ENCODE measurements at places on chromosomes 7 and 10. TPM values are rescaled to one million over a fixed set of nuclear protein-coding genes. Genes with fewer than 3 reads are reported as not detected.

DNA sequence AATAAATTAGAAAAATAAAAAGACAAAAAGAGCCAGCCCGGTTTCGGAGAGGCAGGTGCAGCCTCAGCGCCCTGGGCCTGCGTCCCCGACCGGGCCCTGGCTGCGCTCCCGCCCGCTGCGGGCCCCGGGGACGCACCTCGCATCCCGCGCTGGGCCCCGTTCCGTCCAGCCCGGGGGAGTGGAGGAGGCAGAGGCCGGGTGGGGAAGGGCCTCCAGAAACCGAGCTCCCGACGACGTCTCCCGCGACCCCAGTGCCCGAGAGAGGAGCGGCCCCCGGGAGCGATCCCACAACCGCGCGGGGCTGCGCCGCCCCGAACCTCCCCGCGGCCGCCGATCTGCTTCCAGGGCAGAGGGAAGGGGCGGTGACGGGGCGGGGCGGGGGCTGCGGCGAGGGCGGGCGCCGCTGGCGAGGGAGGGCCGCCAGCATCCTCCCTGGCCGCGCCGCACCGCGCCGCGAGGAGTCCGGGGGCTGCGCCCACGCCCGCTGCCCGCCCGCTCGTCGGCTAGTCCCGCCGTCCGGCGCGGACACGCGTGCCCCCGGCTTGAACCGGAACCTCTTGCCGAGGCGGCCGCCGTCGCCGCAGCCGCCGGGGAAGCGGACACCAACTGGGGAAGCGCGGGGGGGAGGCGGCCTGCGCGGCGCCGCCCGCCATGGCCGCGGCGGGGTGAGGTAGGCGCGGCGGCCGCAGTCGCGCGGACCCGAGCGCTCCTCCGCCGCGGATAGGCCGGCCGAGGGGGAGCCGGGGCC is at the start of gene CCNY:
TSS of gene CCNY (plus strand) at position 426 of the 748 bp plus-strand sequence. CDS start 545 bp downstream, outside the sequence.
- H3K4me1 ChIP-seq: peaks cover 80% of the 10 kb centered on the region
- DNase-seq: peak; percentile 77

MPP7 gene
- 16.3 TPM for total RNA-seq

STEAP1B gene
- total RNA-seq: not detected

GRCh38 chr7:75965617-75966016 is 28.8 kb downstream of the TMEM120A start:
- no peak overlapping the region for H3K27ac ChIP-seq
- no peak overlapping the region for H3K4me3 ChIP-seq
- no peak for DNase-seq
- no peaks in the 10 kb centered on the region for H3K4me1 ChIP-seq
- peaks cover 2% of the 10 kb centered on the region for H3K36me3 ChIP-seq
- no peaks in the 10 kb centered on the region for H3K27me3 ChIP-seq

- no peaks in the 10 kb centered on the region for H3K4me1 ChIP-seq
- no peak for DNase-seq
- H3K36me3 ChIP-seq: no peaks in the 10 kb centered on the region
- H3K27ac ChIP-seq: no peak overlapping the region
- no peaks in the 10 kb centered on the region for H3K27me3 ChIP-seq
Measured at GRCh38 chr7:34406848-34407530, 251.0 kb upstream of the NPSR1 start.

DNA sequence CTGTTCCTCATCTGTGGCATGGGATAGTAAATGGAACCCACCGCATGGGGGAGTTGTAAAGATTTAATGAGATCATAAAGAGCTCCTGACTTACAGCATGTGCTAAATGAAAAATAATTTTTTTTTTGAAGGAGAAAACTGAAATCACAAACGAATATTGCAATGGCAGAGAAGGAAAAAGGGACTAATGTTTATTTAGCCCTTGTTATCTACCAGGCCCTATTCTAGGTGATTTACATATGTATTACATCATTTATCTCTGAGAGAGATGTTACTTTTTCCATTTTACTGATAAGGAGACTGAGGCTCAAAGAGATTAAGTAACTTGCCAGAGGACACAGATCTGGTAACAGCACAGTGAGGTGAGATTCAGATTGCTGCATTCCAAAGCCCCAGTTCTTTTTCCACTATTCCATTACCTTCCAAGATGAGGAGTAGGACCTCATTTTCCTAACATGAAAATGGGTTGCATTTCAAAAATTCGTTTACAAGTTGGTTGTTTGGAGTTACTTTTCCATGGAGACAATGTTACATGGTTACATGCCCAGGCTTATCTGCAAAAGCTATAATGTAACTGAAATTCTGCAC is 28.6 kb downstream of the VCL start:
- H3K4me3 ChIP-seq: no peak overlapping the region
- H3K27me3 ChIP-seq: no peaks in the 10 kb centered on the region
- peaks cover 51% of the 10 kb centered on the region for H3K4me1 ChIP-seq
- no peak for DNase-seq

GRCh38 chr7:116955801-116956476 is 2.6 kb downstream of the ST7 start:
- H3K27me3 ChIP-seq: peaks cover 9% of the 10 kb centered on the region
- peaks cover 3% of the 10 kb centered on the region for H3K36me3 ChIP-seq
- no peak overlapping the region for H3K4me3 ChIP-seq
- peaks cover 28% of the 10 kb centered on the region for H3K4me1 ChIP-seq
- H3K27ac ChIP-seq: peak overlapping the region; percentile 30
- DNase-seq: peak; percentile 18

DNA sequence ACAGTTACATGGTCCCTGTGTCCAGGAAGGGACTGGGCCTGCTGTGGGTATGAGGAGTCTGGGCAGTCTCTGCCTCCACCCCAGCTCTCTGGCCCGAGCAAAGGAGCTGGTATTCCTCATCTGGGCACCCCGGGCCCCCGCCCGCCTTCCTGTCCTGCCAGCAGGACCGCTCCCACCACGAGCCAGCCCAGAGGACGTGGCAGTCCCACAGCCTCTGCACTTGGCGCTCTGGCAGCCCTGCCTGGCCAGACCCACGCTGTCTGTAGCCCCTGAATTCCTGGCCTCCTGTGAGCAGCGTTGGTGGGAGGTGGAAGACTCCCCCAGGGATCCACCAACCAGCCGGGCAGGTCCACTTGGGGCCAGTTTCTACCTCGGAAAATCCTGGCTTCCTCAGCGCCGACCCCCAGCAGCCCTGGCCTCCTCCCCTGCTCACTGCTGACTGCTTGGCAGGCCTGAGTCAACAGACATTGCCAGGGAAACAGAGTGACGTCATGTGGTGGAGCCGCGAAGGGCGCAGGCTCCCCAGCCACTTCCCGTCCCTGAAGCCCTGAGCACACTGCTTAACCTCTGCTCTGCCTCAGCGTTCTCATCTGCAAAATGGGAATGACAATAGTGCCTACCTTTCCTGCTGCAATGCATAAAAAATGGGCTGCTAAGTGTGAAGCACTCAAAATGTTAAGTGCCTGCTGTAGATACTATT is 21.6 kb upstream of the LIMK1 start:
- DNase-seq: peak; percentile 69
- peaks cover 9% of the 10 kb centered on the region for H3K27me3 ChIP-seq
- no peaks in the 10 kb centered on the region for H3K36me3 ChIP-seq

CRTAC1 gene
- total RNA-seq: not detected

ANKRD30A gene
- not detected for total RNA-seq

CYP3A7 gene
- not detected for total RNA-seq

DNA sequence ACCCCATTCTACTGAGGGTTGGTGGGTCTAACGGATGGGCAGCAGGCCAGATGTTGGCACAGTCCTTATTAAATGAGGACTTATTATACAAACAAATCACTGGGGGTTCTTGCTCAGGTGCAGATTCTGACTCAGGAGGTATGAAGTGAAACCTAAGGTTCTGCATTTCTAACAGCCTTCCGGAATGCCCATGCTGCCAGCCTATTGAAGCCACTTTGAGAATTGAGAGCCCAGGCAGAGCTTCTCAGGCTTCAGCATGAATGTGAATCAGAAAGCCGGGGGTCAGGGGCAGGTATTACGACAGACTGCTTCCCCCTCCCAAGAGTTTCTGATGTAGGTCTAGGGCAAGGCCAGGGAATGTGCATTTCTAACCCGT is 34.1 kb upstream of the NPFFR1 start:
- DNase-seq: no peak
- H3K4me1 ChIP-seq: peaks cover 4% of the 10 kb centered on the region
- no peak overlapping the region for H3K4me3 ChIP-seq
- H3K27ac ChIP-seq: no peak overlapping the region
- H3K27me3 ChIP-seq: no peaks in the 10 kb centered on the region
- no peaks in the 10 kb centered on the region for H3K36me3 ChIP-seq

DNA sequence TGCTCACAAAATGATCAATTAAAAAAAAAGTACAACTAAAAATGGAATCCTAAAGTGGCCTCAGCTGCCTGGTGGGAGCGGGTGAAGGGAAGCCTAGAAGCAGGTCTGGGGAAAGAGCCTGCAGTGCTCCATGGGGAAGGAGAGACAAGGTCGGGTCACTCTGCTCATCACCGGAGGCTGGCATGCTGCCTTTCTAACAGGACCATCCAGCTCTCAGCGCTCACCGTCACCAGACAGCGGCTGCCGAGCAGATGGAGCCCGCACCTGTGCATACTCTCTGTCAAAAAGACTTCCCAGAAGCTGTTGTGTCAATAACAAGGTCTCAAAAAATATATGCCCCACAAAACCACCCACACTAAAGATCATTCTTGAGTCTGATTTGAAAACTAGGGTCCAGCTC is 112.8 kb downstream of the BAMBI start:
- H3K27ac ChIP-seq: no peak overlapping the region
- no peak overlapping the region for H3K4me3 ChIP-seq
- no peaks in the 10 kb centered on the region for H3K36me3 ChIP-seq
- peaks cover 10% of the 10 kb centered on the region for H3K4me1 ChIP-seq
- H3K27me3 ChIP-seq: peaks cover 24% of the 10 kb centered on the region

- H3K4me3 ChIP-seq: no peak overlapping the region
- peaks cover 22% of the 10 kb centered on the region for H3K27me3 ChIP-seq
- DNase-seq: no peak
Measured at GRCh38 chr7:28804990-28805389, 153.1 kb downstream of the TRIL start.

- H3K36me3 ChIP-seq: no peaks in the 10 kb centered on the region
- DNase-seq: no peak
- H3K4me3 ChIP-seq: no peak overlapping the region
- no peaks in the 10 kb centered on the region for H3K27me3 ChIP-seq
Measured at GRCh38 chr10:80585812-80586211, 48.1 kb downstream of the SH2D4B start.

ZNF239 gene
- total RNA-seq: 2.6 TPM

DNA sequence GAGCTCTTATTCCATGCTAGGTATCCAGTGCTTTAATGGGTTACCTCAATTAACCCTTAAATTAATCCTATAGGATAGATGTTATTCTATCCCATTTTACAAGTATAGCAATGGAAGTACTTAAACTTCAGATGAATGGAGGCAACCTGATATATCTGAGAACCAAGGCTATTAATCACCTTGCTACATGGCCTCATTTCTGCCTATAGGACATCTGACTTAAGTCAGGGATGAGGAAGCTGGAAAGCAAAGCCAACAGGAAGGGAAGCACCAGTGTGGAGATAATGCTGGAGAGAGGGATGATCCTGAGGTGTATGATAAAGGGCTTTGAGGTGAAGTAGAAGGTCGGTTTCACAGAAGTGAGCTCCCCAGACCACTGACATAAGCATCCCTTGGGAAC is 132.3 kb downstream of the CHN2 start:
- no peak for DNase-seq
- H3K36me3 ChIP-seq: no peaks in the 10 kb centered on the region
- peaks cover 21% of the 10 kb centered on the region for H3K27me3 ChIP-seq

- peaks cover 32% of the 10 kb centered on the region for H3K4me1 ChIP-seq
- H3K36me3 ChIP-seq: peaks cover 42% of the 10 kb centered on the region
- peak overlapping the region; percentile 90 for H3K27ac ChIP-seq
- no peaks in the 10 kb centered on the region for H3K27me3 ChIP-seq
Measured at GRCh38 chr7:99499371-99499720, 735 bp downstream of the ZNF394 start.

DNA sequence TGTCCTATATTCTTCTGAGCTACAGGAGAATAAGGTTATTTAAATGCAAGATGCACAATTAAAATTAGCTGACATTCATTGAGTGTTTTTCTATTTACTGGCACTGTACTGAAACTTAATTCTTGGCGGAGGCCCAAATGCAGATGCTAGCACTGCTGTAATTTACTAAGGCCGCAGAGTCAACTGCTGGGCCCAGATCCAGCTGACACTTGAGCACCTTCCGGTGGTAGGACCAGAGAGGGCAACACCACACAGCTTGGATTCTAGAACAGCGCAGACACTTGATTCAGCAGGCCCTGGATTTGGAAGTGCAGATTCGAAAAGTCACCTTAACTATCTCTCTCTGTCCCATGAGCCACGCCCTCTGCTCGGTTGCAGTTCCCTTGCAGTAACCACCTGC is 228.6 kb upstream of the TMEM72 start:
- no peak overlapping the region for H3K27ac ChIP-seq
- DNase-seq: no peak
- H3K36me3 ChIP-seq: no peaks in the 10 kb centered on the region
- H3K27me3 ChIP-seq: no peaks in the 10 kb centered on the region
- H3K4me1 ChIP-seq: no peaks in the 10 kb centered on the region
- no peak overlapping the region for H3K4me3 ChIP-seq

ZNF117 gene
- 6.9 TPM for total RNA-seq
